ENCODE measurements at places on chromosomes 7 and 10.

DNA sequence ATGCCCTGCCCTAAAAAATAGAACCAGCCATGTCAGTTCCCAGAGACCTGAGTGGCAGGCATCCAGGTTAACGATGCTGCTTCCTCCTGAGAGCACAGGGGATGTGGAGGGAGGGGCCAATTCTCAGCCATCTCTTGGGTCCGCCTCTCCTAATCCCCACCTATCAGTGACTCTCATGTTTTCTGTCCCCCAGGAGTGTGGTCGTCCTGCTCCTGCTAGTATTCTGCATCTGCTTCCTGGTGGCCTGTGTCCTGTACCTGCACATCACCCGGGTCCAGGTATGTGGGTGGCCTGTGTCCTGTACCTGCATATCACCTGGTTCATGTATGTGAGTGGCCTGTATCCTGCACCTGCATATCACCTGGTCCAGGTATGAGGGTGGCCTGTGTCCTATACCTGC lies 105.3 kb downstream of the ADCY1 start:
- DNase-seq = no peak

GRCh38 chr10:78533776-78534175 lies 500.1 kb downstream of the RPS24 start:
- DNase-seq = no peak

GRCh38 chr7:118745927-118746326 lies 521.4 kb downstream of the ANKRD7 start:
- peak; percentile 20 for DNase-seq

GRCh38 chr10:77873536-77874380 lies 52.8 kb downstream of the DLG5 start:
- DNase-seq = no peak

GRCh38 chr10:59631237-59631636 lies 78.4 kb downstream of the SLC16A9 start:
- DNase-seq = no peak

DNA sequence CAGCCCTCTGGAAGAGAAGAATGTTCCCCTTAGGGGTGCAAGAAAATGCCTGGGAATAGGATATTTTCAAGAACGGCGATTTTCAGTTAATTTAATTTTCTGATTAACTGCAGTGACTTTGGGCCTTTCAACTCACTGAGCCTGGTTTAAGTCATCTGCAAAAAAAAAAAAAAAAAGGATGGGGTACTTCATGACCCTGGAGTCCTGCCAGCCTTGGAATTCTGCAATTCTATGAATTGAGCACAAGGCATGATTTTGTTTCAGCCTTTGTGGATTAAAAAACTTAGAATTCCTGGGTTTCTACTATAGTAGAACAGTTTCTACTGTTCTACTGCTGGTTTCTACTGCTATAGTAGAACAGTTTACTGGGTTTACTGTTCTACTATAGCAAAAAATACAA lies 58.3 kb upstream of the CALD1 start:
- DNase-seq = no peak

GRCh38 chr7:80136261-80137055 lies 1.8 kb downstream of the GNAI1 start:
- DNase-seq = peak; percentile 10

DNA sequence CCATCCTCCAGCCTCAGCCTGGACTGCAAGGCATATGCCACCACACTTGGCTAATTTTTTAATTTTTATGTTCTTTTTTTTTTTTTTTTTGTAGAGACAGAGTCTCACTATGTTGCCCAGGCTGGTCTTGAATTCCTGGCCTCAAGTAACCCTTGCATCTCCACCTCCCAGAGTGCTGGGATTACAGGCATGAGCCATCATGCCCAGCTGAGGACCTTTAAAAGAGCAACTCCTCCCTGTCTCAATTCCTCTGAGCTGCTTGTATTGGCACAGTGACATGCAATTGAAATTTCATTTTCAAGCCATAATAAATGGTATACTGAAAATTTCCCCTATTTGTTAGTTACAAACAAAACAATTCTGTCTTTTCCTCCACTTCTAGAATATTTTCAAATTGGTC lies 19.5 kb downstream of the DNAJB9 start:
- no peak for DNase-seq

DNA sequence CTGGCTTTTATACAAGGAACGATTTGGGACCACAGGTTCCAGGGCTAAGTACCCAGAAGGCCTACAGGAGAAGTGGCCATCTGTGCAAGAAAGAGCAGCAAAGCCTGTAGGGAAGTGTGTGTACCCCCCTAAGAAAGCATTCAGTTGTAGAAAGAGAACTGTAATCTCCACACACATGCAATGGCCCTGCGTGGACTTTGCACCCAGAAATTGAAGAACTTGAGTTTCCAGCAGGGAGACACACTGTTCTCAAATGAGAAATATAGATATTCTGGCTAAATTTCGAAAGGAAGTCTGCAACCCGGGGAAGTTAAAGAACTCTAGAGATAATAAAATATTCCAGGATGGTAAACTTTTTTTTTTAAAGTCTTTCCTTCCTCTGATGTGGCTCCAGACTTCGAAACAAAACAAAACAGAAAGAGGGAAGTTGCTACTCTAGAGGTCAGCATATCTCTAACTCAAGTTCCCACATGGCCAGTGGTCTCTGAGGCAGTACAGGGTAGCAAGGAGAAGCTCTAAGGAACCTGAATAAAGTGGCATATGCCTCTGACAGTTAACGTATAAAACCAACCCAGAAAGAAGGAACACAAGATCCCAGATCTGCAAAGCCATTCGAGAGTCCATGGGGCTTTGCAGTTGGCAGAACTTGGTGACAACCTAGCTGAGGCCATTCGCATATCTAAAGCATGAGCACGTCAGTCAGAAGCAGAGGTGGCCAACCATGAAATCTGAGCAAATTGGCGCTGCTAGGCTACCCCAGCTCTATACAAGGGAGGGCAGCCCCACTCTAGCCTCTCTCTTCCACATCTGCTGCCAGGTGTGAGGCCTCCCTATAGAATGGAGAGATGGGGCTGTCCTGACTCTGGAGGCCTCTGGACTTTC lies 56.6 kb downstream of the ELMO1 start:
- no peak for DNase-seq

DNA sequence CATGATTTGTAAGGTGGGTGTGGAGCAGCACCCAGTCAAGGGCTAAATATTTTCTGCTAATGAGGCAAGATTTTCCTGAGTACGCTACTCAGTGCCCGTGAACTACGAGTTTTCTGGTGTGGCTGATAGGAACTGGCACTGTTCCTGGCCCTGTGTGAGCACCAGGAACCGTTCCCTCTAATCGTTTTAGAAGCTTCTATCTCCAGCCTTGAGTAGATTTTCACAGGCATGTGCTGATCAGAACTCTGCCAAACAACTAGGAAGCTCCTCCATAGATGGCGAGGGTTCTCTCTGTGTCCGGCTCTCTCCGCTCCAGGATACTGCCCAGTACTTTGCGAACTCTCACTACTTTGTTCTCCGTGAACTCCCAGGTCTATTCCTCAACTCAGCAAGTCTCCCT lies 17.7 kb downstream of the TRIM4 start:
- no peak for DNase-seq

GRCh38 chr10:47224546-47225218 lies 75.3 kb upstream of the GDF10 start:
- DNase-seq = no peak

DNA sequence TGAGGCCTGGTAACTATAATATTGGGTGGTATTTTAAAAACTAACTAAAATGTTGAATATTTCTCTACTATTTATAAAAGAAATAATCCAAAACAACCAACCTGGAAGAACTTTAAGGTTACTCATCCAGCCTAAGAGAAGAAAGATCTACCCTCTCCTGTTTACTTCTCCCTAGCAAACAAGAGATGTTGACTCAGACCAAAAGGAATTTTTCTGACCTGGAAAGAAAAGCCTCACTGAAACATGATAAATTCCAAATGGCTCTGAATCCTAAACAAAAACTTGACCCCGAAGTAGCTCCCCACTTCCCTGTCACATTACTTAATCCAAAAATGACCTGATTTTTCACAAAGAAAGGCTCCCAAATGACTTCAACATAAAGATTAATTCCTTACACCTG lies 101.2 kb downstream of the PARD3 start:
- DNase-seq = no peak

DNA sequence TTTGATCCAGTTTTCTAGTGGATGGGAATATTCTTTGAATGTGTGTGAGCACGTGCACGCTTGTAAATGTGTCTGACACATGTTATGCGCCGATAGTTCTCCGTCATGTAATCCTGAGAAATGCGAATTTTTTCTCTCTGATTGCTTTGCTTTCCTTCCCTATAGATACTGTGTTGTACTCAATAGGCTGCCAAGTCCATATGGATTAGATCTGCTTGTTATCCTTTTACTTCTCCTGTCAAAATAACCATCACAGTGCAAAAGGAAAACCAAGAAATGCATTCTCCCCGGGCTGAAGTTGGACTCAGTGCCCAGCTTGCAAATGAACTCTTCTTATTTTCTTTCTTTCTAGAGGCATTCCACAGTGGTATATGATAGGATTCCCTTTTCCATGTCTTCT lies 131.9 kb downstream of the KIAA1217 start:
- DNase-seq = no peak

DNA sequence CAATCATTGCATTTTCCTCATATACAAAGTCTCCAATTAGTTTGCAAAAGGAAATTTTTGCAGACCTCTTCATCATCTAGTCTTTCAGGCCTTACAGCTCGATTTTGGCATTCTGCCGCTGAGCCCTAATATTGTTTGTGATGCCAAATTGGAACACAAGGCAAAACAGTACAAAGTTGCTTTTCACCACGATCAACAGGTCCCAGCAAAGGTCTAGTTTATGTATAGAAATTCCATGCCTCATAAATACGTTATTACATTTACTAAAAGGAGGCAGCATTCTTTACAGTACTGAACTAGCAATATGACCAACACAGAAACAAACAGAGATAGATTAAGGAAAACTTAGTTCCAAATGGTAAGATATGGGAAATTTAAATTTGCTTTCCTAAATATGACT lies 7.0 kb upstream of the DNAJC1 start:
- DNase-seq = no peak

GRCh38 chr10:16777473-16778370 lies 39.5 kb downstream of the RSU1 start:
- DNase-seq = peak; percentile 66
